ENCODE measurements at places on chromosomes 11 and 22.

GRCh38 chr11:134033696-134034491 is 35.0 kb upstream of the JAM3 start:
- DNase-seq = peak; percentile 34

DNA sequence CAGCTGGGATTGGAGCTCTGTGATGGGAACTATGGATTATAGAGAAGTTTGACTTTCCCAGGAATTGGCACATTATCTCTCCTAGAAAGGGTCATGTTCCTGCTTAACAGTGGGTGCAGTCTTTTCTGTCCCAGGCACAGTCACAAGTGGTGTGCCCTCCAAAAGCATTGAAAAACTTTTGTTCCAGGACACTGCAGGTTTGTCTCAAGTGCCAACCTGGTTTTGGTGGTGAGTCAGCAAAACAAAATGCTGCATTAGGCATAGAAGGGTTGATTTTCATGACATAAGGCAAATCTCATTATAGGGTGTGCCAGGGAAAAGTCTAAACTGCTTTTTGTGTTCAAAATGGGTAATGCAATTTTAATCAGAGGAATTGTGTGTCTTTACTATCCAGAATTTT is 4.9 kb downstream of the HTATIP2 start:
- DNase-seq = peak; percentile 24

DNA sequence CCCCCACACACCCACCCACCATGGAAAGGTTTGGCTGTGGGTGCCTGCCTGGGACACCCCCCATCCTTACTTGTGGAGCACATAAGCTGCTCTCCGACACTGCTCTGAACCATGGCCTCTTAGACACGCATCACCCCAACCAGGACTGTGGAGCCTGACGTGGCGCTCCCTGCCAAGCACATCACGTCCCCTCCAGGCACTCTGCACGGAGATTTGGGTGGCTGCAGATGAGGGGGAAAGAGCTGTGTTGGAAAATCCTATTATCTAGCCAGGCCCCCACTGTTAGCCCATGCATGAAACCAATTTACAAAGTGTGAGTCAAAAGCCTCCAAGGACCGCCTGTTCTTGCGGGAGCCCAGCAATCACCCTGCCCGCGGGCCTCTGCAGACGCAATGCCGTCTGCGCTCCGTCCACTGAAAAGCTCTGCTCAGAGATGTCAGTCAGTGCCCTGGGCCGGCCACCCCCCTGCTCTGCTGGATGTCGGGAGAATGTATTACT is 163.4 kb upstream of the NECTIN1 start:
- DNase-seq = no peak

DNA sequence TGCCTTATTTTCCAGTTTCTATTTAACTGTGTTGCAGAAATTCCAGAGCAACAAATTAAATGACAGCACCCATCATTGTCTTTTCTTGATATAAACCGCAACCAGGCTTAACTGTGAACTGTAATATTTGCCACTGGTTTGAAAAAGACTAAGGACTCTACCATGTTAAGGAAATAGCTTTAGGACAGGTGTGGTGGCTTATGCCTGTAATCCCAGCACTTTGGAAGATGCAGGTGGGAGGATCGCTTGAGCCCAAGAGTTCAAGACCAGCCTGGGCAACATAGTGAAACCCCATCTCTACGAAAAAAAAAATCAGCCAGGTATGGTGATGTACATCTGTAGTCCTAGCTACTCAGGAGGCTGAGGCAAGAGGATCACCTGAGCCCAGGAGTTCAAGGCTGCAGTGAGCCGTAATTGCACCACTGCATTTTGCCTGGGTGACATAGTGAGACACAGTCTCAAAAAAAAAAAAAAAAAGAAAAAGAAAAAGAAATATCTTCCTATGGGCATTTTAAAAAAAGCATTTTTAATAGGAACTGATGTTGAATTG is 28.8 kb downstream of the HIRA start:
- DNase-seq = no peak

DNA sequence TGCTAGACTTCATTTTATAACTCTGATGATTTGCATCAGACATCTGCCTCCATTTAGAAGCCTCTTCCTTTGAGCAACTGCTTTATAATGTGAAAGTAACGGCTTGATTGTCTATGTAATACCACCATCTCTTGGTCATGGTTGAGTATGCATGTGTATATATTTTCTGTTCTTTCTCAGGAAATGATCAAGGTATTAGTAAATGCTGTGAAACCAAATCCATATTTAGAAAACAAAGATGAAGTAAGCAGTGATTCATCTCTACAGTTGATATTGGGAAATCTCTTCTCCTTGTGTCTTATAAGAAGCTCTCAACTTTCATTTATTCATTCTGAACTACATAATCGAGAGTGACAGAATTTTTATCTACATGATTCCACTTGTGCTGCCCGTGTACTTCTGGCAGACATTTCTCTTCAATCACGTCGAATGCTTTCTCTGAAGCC is 104.6 kb upstream of the ANO3 start:
- no peak for DNase-seq

DNA sequence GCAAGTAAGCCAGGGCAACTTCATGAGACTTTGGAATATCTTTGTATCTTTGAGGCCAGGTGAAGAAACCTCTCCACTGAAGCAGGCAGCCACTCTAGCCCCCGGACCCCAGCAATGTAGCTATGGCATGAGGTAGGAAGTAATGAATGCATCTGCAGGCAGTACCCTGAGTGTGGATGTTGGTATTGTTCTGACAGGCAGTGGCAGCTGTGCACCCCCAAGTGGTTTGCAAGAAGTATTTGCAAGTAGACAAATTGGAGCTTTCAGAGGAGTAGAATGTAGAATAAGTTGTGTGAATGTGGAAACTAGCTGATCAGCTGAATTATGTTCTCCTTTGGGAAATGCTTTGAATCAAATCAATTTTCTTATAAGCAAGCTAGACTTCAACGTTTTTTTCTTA is 194.4 kb upstream of the PGR start:
- DNase-seq = no peak

DNA sequence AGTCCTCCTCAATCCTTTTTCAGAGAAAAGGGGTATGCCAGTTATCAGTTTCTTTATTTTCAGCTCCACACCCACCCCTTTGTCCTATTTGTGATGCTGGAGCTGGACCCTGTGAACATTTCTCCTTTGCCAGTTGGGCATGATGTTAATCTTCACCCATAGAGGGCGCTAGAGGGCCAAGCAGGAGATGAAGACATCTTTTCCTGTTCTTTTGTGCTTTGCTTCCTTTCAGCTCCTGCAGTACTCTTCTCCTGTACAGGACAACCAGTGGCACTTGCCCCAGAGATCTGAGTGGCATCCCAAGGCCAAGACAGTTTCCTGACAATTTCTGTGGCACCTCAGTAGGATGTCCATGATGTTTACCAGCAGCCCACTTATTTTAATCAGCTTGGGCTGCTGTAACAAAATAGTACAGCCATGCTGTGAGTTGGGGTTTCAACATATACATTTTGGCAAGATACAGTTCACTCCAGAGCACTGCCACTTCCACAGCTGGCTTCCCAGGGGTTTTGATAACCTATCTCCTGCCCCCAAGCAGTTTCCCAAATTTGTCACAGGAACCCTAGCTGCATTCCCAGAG is 4.6 kb downstream of the SAA2 start:
- peak; percentile 45 for DNase-seq

- no peak for DNase-seq
Measured at GRCh38 chr11:20163783-20164481, 3.7 kb upstream of the DBX1 start.

- no peak for DNase-seq
Measured at GRCh38 chr11:96169250-96169649, 173.7 kb downstream of the MAML2 start.

DNA sequence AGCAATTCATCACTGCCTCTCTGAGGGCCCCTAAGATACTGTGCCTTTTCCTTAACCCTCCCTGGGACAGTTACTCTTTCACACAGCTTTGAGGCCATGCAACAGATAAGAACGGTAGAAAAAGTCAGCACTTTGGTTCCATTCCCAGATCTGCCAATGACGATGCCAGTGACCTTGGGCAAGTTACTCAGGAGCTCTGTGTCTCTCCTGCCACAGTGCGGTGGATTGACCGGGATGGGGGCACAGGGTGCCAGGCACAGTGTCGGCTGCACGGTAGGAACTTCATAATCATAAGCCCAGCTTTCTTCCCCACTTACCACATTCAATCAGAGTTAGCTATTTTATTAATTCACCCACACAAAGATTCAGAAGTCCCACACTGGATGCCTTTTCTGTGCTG is 1041.8 kb downstream of the TBC1D22A start:
- no peak for DNase-seq

DNA sequence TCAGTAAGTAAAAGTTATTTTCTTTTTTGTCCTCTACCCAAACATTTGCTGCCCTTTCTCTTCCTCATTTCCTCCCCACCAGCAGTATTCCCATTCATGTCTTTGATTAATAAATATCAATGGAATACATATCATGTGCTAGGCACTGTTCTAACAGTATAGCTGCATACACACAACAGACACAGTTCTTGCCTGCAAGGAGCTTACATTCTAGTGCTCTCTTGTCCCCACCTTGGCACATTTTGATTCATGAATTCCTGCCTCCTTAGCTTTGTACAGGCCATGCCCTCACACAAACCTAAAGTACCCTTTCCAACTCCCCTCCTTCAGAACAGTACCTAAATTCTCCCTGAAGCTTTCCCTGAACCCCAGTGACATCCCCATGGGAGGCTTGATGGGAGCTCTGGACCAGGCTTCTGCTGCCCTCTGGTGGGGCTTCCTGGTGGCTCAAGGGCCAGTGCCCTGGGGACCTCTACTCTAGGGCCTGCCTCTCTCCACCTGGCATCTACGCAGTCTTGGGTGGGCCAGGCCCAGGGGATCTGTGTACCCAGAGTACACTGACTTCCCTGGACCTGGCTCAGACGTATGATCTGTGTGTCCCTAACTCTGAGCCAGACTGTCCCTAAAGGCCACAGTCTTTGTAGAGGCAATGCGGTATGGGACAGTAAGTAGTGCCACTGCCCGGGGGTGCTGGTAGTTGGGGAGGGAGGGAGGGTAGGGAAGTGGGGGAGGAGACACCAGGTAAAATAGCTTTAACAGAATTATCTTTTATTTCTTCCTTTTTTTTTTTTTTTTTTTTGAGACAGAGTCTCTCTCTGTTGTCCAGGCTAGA is 14.1 kb downstream of the RPS13 start:
- peak; percentile 6 for DNase-seq

DNA sequence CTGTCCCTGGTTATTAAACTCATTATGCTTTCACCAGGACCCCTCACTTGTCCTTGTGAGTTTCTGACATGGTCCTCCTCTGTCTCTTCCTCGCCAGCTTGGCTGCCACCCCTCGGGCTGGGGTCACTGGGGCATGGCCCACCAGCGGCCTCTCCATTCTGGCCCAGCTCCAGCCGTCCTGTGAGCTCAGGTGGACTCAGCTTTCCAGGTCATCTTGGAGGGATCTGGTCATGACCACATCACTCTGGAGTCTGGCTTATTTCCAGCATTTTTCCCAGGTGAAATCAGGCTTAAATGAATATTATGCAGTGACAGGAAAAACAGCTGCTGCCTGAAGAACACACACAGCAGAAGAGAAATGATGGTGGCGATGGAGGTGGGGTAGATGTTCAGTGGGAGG is 224.5 kb downstream of the ADAMTS15 start:
- DNase-seq = no peak

DNA sequence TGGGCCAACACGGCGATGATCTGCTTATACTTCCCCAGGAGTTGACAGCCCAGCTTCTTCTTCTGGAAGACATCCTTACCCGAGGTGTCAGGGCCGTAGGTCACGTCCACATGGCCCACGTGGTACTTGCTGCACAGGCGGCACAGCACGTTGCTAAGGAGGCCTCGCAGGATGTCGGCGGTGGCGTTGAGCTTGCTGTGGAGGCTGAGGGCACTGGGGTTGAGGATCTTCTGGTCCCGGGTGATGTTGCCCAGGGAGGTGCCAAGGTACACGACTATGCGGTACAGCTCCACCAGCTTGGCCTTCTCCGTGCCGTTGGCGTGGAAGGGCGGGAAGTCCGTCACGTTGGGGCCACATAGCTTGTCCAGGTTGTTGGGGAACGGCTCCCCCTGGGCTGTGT is 2.9 kb downstream of the LIF start:
- no peak for DNase-seq

- no peak for DNase-seq
Measured at GRCh38 chr11:89205378-89205777, 27.7 kb downstream of the TYR start.

- DNase-seq = no peak
Measured at GRCh38 chr11:106262852-106263251, 185.4 kb downstream of the AASDHPPT start.

DNA sequence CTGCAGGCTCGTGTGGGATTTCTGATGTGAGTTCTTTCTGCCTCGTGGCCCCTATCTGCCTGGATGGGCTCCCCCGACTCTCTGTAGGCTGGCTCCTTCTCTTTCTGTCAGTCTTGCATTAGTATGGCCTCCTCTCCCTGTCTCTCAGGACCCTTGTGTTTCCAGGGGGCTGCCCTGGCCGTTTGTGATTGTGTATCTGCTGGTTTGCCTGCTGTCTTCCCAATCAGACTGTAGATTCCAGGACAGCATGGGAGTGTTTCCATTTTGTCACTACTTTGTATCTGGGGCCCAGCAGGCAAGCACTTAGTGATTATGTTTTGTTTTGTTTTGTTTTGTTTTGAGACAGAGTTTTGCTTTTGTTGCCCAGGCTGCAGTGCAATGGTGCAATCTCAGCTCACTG is 25.6 kb downstream of the SNAP29 start:
- DNase-seq = no peak
